ENCODE measurements at places on chromosomes 3 and 15.

GRCh38 chr3:114178770-114179368 is at the start of gene DRD3:
DRD3 (minus strand) TSS chr3:114179052; CDS start chr3:114171992, 7,060 bp downstream.
- DNase-seq: no peak

DNA sequence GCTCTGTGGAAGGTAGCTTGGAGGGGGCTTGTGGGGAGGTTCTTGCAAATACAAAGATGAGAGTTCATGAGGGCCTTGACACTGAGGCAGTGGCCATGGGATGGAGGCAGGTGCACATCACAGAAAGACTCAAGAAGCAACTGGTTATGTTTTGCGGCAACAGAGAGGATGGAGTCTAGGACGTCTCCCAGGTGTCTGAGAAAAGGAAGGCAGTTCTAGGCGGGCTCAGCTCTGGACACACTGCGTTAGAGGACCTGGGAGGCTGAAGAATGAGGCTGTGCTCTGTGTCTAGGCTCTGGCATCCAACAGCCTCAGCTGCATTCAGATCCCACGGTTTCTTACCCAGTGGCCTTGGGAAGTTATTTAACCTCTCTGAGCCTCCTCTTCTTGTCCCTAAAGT is 23.5 kb downstream of the NOX5 start:
- no peak for DNase-seq

- DNase-seq: no peak
These were observed 76.7 kb downstream of the AAGAB start for GRCh38 chr15:67177752-67178151.

DNA sequence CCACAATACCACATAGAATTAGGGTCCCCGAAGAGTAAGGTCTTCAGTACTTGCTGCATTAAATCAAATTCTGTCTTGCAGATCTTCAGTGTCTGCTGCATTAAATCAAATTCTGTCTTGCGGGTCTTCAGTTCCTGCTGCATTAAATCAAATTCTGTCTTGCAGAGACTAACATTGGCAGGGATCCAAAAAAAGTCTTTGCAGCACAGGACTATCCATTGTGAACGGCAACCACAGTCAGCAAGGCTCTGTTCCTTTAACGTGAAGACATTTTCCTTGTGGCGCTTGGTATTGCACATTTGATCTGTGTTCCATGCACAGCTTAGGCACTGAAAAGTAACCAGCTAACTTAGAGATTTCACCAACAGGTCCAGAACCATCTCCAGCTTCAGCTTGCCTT is 46.8 kb upstream of the POMGNT2 start:
- peak; percentile 15 for DNase-seq

DNA sequence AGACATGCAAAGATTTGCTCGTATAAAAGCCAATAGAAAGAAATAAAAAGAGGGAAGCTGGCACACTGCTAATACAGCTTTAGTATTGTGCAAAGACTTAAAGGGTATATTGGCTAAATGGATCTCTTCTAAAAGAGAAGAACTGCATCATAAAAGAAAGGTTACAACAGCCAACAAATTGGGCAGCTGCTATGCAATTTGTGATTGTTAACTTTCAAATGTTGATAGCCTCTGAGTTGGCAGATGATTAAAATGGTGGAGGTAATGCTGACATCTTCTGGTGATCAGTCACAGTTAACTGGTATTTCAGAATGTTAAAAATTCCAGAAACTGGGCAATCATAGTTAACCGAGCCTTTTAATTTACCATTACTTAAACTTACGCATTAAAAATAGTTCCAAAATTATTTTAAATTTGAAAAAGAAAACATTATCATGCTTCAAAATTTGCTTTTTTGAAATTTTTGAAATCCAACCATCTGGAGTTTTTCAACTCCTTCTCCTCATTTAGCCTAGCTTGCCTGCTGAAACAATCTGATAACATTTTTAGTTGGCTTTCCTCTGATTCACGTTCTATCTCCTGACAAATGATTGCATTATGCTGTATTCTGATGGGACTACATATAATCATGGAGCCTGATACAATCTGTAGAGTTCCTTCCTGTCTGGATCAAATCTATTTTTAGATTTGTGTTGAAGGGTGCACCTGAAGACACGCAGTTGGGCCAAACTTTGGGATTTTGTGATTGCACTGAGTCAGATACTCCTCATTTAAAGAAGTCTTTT is 144.0 kb upstream of the PDZRN3 start:
- peak; percentile 16 for DNase-seq

DNA sequence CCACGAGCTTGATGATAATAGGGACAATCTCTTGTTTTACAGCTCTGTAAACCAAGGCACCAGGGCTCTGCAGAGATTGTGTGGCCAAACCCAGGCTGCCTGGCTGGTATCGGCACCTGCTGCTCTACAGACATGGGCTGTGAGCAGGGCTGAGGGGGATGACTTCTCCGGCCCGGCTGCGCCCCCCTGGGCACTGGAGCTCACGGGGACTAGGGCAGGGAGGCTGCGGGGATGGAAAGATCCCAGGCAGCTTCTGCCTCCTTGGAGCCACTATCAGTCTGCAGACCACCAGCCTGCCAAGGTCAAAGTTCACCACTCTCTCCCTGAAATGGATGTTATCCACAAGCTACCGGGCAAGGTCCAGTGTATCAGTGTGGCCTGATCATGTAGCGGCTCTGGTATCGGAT is 22.0 kb upstream of the PIGZ start:
- no peak for DNase-seq

GRCh38 chr3:135629701-135630408 is 335.7 kb upstream of the PPP2R3A start:
- no peak for DNase-seq

DNA sequence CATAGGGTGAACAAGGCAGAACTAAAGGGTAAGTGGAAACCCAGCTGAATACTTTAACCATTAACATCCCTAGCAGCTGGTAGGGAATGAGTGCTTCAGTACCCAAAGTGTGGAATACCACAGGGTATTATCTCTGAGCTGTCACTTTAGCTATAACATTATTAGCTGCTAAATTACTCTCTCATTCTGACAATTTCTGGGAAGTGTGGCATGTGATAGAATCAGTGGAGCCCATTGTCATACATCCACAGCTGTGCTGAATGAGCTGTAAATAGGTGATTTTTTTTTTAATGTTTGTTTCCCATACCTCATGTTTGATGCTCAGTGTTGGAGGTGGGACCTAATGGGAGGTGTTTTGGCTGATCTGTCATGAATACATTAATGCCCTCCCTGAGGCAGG is 894.3 kb downstream of the DIPK2A start:
- no peak for DNase-seq

- no peak for DNase-seq
These were observed 234.1 kb downstream of the RSL24D1 start for GRCh38 chr15:54962637-54963036.

- no peak for DNase-seq
These were observed 552.9 kb downstream of the DIPK2A start for GRCh38 chr3:144524531-144524930.

DNA sequence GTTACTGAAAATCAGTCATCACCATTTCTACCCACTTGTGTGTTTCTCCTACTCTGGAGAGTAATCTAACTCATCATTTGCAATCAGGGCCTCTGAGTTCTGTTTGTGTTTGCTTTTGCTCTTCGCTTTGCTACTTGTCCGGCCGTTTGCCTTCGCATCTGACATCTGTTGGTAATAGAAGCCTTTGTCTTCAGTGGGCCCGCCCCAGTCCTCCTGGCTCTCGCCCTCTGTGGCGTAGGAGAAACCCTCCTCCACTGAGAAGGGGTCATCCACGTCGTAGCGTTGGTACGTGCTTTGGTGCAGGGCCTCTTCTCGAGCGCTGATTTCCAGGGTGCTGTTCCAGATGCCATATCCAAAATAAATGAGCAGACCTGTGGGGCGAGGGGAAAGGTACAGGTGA is 48.3 kb downstream of the CLDN11 start:
- peak; percentile 77 for DNase-seq

- DNase-seq: no peak
These were observed 39.1 kb downstream of the SMAD3 start for GRCh38 chr15:67104510-67104909.

GRCh38 chr15:85867250-85867649 is 72.5 kb upstream of the KLHL25 start:
- DNase-seq: no peak
